Stimulated activated CD8-positive, alpha-beta memory T cell treated with anti-CD3 and anti-CD28 coated beads, Interleukin-15, amount 100 ng/mL, for 24 hours (primary cell): ENCODE measurements at places on chromosomes 2 and 18.
A peak's percentile ranks its signal among the peaks of the same experiment; 100 is the strongest.

DNA sequence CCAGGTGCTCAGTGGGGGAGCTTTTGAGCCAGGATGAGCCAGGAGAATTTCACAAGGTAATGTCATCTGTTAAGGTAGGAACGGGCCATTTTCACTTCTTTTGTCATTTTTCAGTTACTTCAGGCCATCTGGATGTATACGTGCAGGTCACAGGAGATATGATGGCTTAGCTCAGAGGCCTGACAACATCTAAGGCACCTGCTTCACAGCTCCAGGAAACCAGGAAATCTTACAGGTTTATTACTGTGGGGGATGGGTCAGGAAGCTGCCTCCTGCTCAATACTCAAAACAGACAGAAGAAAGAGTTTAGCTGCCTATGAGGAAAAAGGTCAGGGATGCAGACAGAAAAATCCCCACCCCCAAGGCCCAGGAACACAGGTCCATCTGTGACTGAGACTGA lies 364.3 kb upstream of the LRP1B start:
- no peak for DNase-seq

- DNase-seq: no peak
Measured at GRCh38 chr18:53375621-53376020, 848.8 kb downstream of the MBD2 start.

DNA sequence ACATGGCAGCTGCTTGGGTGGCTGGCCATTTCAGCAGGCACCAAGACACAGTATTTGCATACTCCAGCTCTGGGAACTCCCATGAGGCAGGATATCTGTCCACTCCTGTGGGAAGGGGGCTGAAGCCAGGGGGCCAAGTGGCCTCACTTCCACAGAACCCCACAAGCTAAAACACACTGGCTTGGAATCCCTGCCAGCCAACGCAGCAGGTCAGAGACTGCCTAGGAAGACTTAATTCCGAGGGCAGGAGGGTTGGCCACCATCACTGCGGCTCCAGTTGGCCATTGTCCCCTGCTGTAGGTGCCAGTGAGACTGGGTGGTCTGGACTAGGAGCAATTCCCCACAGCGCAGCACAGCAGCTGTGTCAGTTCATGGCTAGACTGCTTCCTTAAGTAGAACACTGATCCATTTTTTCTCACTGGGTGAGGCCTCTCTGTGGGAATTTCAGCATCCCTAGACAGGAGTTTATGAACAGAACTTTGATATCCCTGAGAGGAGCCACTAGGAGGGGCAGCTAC lies 52.0 kb downstream of the SPAG16 start:
- DNase-seq: no peak

GRCh38 chr18:39839782-39840181 lies 2115.3 kb upstream of the PIK3C3 start:
- no peak for DNase-seq

- no peak for DNase-seq
Measured at GRCh38 chr18:9539938-9540337, 64.6 kb downstream of the RALBP1 start.

GRCh38 chr18:22489704-22490103 lies 72.0 kb upstream of the CTAGE1 start:
- no peak for DNase-seq

- no peak for DNase-seq
Measured at GRCh38 chr2:32895424-32895823, 51.3 kb upstream of the LTBP1 start.

- DNase-seq: no peak
Measured at GRCh38 chr2:20762945-20763683, 59.8 kb downstream of the LDAH start.

GRCh38 chr2:189561371-189562038 lies 19.1 kb downstream of the SLC40A1 start:
- DNase-seq: no peak

DNA sequence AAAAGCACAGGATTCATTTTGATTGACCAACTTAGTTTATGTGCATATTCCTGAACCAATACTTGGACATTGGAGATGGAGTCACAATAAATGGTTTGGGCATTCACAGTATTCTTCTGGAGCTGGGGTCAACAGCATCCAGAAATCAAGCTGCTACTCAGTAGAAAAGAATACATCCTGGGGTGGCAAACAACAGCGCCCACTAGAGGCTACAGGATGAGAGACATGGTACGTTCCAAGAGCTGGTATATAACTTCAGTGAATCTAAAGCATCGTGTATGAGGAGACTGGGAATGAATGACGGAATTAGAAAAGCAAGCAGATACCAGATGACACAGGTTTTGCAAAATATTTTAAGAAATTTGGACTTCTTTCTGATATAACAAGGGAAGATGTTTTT lies 142.9 kb upstream of the FIGN start:
- no peak for DNase-seq

DNA sequence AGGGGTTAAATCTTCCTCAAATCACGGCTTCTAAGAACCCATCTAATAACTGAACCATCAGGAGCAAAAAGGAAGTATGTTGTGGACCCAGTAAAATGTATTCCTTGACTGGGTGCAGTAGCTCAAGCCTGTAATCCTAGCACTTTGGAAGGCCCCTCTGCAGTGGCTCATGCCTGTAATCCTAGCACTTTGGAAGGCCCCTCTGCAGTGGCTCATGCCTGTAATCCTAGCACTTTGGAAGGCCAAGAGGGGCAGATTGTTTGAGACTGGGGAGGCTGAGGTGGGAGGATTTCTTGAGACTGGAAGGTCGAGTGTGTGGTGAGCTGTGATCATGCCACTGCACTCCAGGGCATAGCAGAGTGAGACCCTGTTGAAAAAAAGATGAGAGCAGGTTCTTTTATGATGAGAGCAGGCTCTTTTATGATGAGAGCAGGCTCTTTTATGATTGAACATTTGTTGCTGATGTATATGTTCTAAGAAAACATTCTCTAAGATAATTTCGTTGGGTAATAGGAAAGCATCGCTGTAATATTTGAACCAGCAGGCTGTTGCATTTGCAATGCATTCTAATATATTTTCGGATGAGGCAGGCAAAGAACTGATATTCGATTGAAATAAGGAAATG lies 3.5 kb upstream of the PARD6G start:
- no peak for DNase-seq

DNA sequence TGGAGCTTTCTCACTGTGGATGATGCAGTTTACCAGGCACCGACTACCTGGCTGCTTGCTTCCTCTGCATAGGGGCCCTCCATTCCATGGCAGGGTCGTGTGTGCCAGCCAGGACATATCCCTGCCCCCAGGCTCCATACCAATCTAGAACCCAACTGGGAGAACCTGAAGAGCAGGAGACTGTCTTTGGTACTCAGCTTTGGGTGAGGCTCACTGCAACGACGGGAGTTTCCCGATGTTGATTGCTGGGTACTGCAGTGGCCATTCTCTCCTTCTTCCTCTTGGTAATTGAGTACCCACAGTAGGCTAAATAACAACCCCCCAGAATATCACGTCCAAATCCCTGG lies 133.3 kb upstream of the SERTAD2 start:
- no peak for DNase-seq

DNA sequence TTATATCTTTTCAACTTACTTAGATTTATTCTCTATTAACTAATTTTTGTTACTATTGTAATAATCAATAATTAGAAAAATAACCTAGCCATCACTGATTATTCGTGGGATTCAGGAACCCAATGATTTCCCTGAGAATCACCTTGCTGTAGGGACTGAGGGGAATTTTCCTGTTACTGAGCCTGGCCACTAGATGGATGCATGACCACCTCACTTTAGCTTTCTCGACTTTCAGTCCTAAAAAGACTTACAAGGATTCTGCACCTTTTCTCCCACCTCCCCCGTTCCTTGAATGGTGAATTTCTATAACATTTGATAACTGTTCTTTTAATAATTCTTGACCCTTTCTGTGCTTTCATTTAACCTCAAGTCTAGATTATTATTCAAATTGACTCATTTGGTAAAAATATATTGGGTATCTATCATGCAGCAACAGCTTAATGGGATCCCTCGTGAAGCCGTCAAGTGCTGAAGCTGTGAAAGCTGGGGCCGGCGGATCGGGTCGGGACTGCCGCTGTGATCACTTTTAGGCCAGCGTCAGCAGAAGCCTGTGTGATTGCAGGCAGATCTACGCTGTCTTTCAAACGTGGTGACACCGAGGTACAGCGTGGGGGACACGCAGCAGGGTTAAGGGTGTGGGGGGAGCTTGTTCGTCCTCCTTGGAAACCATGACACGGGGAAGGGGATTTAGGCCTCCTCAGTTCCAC lies 38.8 kb upstream of the TMEM18 start:
- DNase-seq: no peak

DNA sequence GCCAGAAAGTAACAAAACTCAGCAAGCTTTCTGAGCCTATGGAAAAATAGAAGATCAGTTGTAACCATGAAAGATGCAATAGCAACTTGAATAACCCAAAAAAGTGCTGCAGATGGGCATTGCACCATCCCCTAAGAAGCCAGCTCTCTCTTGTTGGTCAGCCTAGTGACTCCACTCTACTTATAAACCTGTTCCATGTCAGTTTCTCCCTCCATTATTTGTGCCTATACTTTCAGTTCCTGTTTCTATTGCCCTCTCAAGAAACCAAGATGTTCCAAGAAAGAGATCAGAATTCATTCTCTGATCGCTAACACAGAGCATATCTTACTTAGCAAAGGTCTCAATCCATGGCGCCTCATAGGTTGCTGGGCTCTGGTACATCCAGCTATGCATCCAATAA lies 170.3 kb upstream of the MAP2 start:
- DNase-seq: no peak

DNA sequence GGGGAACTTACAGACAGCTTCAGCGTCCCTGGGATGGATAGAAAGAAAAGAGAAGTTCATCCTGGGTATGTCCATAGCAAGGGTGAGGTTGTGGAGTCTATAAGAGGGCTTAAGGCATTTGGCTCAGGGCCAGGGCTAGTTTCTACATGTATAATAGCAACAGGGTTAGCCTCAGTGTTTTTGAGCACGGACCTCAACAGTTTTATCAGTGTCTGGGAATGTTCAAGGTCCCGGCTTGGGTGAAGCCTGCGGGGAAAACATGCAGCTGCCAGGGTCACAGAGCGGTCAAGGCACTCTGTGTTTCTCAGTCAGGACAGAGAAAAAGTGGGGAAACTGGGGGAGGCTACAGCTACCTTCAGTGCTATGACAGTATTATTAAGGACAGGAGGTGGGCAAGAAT lies 427.7 kb upstream of the HS6ST1 start:
- DNase-seq: no peak

- no peak for DNase-seq
Measured at GRCh38 chr2:216083464-216084281, 2.0 kb downstream of the TMEM169 start.

- no peak for DNase-seq
Measured at GRCh38 chr2:198715302-198715835, 742.4 kb downstream of the SATB2 start.

GRCh38 chr2:29293830-29294438 lies 178.7 kb downstream of the CLIP4 start:
- no peak for DNase-seq

DNA sequence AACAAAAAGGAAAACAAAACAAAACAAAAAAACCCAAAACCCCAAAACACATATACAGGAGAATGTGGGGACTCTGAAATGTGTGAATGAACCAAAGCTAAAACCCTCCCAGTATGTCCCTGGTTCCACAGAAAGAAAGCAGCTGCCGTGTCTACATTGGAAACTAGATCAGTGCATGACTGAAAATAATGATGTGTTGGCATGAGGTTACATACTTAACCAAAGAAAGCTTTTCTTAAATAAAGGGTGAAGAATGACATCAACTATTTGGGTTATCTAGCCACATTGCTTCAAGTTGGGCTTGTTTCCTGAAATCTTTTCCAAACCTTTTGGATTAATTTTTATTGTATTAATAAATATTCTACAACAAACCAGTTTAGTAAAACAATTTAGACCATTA lies 91.9 kb upstream of the FN1 start:
- DNase-seq: no peak

DNA sequence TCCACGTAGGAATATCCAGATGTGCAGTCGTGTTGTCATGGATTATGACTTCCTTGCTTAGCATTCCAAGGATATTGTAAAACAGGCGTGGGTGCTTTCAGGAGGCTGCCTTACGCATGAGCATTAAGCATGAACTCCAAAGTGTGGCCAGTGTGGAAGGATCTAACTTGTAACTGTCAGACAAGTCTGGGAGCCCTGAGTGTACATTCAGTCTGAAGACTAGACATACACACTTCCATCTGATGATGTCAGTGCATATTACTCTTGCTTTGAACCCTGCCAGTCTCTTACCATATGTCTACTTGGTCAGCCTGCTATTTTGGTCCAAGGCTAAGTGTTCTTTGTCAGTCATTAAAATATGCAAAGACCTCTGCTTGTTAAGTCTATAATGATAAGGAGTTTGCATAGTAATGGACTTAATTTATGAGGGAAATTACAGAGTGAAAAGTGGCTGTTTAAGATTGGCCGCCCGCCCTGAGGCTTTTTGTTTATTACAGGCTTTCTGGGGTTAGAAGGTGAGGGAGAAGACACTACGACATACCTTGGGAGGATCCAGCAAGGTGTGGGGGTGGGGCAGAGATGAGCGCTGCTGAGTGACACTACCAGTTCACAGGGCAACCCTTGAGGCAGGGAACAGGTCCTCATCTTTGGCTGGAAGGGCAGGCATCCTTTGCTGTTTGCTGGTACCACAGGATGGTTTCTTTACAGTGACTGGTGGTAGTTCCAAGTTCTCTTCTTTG lies 48.3 kb downstream of the CABLES1 start:
- DNase-seq: no peak

- no peak for DNase-seq
Measured at GRCh38 chr2:5911718-5912117, 219.5 kb downstream of the SOX11 start.

DNA sequence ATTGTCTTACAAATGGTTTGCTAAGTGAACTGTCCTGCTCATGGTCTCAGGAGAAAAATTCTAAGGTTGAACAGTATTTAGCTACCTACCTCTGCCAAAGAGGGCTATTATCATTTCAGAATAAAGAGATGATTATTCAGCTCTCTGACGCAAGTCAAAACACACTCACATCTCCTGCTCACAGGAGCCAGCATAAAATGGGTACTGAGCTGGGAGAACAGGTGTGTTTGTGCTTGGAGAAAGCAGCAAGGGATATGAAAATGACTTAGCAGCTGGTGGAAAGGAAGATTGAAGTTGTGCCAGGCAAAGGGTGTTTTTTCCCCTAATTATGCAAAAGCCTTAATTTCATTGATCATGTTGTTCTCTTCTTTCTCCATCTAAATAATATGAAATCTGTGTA lies 47.3 kb upstream of the TANK start:
- DNase-seq: no peak

DNA sequence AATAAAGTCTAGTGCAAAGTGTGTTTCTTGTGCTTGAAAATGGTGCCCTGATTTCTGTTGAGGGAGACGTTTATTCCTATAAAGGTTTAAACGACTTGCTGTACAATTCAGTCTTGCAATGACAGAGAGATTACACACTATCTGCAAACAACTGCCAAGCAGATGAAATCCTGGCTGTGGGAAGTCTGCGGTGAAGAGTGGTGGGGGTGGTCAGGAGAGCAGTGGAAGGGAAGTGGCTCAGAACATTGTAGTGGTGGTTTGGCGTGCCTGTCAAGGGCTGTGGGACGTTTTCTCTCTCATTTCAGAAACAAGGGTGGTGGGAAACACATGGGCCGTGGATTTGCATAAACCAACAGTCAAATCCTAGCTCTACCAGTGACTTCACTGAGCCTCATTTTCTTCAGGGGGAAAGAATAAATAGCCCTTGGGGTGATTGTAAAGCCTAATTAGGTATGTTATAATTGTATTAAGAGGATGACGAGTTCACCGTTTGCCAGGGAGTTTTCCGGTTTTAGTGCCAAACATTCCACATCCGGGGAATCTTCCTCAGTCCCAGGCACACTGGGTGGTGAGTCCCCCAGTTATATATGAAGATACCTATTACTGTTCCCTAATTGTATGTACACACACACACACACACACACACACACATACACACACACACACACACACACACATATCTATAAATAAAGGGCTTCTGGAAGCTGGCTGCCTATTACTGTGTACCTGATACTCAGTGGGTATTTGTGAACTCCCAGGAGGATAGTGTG lies 115.0 kb downstream of the SPTBN1 start:
- peak; percentile 29 for DNase-seq
